Endothelial cell (in vitro differentiated cells): ENCODE measurements at places on chromosomes 7 and 10.

- no peak for DNase-seq
These were observed 38.4 kb downstream of the PTPRE start for GRCh38 chr10:127945341-127945758.

GRCh38 chr10:93079663-93080349 lies 6.1 kb downstream of the CYP26A1 start:
- DNase-seq, result no peak

- DNase-seq, result no peak
These were observed 129.2 kb downstream of the BBS9 start for GRCh38 chr7:33258491-33258951.

GRCh38 chr7:28573059-28573553 lies 160.8 kb downstream of the CREB5 start:
- no peak for DNase-seq

DNA sequence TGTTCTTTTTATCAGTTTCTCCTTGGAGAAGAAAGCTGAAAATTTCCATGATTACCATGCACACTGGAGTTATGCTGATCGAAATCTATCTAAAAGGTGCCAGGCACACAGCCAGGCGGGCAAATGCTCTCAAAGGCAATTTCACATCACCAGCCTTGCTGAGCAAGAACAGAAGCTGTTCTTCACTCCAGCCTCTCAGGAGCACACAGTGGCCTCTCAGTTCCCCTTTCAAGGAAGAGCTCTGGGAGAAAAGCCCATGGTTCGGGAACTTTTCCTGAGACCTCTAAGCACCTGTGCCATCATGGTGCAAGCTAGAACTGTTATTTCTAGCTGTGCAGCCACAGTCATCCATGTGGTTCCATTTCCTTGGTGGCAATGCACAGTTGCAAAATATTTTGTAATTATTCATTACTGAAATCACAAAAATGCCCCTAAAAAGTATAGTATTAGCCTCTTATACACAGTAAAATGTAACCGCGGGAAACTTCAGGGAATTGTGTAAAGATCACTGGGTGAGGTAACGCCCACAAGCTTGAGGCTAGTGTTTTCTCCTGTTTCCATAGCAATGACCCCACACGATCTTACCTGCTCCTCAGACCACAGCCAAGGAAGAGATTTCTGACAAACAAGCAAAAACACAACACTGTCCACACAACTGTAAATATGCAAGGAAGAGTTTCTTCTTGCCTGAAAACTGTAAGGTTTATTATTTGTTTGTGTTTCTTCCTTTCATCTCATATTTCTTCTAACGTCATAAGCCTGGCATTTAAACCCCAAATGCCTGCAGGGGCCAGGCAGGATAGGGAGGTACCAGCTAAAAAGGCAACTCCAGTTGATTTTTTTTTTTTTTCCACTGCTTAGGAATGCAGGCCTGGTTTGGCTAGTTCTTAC lies 121.2 kb downstream of the FAM107B start:
- DNase-seq, result peak; percentile 31

DNA sequence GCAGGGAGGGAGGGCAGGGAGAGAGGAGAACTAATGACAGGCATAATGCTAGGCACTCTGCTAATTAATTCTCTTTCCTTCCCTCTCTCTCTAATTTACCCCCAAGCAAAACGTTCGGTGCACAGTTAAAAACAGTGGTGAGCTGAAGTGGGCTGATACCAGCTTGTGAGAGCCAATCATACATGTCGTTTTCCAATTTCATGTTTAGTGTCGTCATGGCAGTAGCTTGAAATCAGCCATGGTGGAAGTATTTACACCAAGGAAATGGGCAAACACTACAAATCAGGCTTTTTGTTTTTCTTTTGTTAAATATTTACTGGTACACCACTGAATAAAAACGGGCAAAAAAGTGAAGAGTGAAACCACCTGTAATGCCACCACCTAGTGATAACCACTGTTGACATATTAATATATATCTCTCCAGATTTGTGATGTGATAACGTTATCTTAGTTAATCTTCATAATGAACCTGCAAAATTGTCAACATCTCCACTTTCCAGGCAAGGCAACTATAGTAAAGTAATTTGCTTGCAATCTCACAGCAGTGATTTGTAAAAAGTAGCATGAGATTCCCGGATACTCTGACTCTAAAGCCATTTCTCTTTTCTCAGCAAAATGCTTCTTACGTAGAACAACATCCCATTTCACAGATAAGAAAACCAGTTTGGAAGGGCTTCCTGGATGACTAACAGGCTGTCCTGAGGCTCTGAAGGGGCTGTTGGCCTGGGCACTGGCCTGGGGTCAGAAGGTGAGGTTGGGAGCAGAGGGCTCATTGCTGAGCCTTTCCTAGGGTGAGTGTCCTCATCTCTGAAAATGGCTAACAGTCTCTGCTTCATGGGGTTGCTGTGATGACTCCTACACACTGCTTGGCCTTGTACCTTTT lies 83.7 kb downstream of the ATXN7L1 start:
- no peak for DNase-seq

- no peak for DNase-seq
These were observed 7.4 kb upstream of the PTPRN2 start for GRCh38 chr7:158595068-158595467.
